ENCODE measurements at places on chromosomes 4 and X.
A peak's percentile ranks its signal among the peaks of the same experiment; 100 is the strongest.

DNA sequence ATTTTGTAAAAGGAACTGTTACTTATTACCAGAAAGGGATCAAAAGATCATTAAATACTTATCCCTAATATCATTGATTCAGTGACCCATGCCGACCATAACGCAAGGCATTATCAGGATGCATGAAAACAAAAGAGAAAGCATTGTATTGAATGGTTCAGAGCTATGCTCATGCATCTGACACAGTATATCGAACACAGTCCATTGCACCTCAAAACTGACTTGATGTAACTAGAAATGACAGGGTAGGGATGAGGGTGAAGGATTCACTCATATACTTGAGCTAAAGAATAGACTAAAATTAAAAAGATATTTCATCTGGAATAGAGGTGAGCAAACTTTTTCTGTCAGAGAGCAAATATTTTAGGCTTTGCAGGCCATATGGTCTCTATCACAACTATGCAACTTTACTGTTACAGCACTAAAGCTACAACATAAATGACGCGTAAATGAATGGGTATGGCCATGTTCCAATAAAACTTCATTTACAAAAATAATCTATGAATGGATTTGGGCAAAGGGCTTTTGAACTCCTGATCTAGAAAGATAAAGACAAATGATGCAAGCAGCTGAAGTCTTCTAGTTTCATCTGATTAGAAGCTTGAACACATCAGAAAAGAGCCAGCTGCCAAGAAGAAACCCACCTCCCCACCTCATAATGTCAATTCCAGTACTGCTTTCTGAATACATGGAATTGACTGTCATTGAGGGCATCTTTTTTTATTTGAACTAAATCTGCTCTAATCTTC lies 12.9 kb upstream of the SPP1 start:
- DNase-seq = no peak

DNA sequence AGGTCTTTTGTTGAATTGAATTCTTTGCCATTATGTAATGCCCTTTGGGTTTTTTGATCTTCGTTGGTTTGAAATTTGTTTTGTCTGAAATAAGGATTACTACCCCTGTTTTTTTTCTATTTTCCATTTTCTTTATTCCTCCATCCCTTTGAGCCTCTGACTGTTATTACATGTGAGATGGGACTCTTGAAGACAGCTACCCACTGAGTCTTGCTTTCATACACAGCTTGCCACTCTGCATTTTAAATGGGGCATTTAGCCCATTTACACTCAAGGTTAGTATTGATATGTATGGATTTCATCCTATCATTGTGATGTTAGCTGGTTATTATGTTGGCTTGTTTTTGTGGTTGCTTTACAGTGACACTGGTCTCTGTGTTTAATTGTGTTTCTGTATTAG lies 736.2 kb upstream of the GRID2 start:
- DNase-seq = no peak

DNA sequence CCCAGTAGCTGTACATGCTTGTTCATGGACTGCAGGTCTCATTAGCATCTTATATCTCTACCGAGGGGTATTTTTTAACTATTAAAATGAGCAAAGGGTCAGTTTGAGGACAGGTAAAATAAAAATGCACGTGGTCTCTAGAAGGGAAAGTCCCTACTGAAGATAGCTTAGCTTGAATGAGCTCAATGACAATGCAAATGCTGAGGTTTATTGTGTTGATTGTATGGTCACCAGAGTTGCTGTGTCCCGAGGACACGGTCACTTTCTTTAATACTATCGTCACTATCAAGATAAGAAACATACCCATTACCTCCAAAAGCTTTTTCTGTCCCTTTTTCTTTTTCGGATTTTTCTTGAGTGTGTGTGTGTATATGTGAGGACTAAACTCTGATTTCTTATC lies 250.5 kb upstream of the PRKX start:
- no peak for DNase-seq

GRCh38 chrX:41596596-41596995 lies 92.2 kb upstream of the GPR34 start:
- DNase-seq = no peak

- DNase-seq = no peak
Observed at GRCh38 chr4:101500742-101501141, 153.4 kb upstream of the PPP3CA start.

GRCh38 chrX:118627084-118627758 lies 100.2 kb upstream of the IL13RA1 start:
- no peak for DNase-seq

DNA sequence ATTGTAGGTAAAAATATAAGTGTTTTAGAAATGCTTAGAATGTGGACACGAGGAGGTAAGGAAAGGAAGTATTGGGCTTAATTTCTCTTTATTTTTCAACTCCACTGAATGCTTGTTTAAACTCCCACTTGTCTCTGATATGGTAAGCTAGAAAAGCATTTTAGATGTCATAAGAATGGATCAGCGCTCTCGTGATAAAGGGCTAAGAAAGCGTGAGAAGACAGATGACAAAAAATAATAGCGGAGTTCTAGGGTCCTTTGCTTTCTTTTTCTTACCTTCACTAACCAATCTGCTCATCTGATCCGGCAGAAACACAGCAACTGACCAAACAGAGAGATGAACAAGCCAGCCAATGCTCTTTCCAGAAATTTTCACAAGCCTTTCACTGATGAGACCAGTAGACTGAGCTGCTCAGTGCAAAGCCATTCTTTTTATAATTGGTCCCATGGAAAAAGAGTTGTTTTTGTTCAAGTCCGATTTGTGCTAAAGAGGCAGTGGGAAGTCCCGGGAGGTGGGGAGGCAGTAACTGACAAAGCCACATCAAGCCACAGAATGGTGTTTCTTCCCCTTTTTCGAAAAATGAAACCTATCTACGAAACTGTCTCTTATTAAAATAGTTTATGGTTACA lies at the start of gene TASL:
TASL (minus strand) TSS at position 405 of the 630 bp plus-strand sequence. CDS start 17,411 bp downstream, outside the sequence.
- peak; percentile 5 for DNase-seq

DNA sequence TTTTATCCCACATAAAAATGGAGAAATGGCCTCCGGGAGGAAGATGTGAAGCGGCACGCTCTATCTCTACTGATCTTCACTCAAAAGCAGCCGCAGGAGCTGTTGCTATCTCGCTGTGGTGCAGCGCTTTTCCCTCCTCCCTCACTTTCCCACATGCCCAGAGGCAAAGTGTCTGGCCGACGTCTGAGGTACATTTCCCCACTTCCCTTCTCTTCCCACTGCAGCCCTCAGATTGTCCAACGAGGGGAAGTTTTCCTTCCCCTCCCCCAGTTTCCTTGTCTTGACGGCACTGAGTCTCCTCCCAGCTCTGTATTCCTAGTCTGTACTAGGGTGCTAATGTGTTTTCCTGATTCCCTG lies 660 bp upstream of the COL25A1 start:
- no peak for DNase-seq

DNA sequence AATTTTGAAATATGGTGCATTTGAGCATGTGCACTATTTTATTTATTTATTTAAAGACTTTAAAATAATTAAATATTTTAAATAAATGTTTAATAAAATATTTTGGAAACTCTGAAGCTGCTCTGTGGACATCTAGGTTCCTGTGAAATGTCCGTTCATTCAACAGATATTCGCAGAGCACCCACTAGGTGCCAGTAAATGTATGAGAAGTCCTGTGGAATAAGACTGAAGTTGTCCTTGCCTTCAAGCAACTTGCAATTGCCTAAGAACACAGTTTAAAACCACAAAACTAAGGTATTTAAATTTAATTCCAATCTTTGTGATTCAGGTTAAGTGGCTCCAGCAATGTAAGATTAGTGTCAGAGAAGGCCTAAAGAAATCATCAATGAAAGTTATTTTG lies 306.7 kb downstream of the GBA3 start:
- no peak for DNase-seq

GRCh38 chr4:151575646-151576045 lies 166.7 kb downstream of the FHIP1A start:
- DNase-seq = no peak

DNA sequence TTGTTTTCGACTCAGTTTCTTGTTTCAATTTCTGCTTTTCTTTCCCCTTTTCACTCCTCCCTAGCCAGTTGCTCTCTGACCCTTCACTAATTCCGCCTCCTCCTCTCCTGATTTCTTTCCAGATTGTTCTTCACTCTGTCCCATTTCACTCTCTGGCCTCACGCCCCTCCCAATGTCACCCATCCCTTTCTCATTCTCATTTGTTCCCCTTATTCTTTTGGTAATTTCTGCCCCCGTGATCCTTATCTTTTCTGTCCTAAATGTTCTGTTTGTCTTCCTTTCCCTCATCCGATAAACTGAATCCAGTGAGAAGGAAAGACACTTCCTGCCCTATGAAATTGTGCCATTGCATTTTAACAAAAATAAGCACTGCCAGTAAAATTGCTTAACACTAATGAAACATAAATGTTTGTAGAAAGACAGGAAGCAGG lies 94.5 kb upstream of the RASGEF1B start:
- DNase-seq = no peak

- DNase-seq = no peak
Observed at GRCh38 chr4:186943411-186943810, 219.8 kb upstream of the FAT1 start.

DNA sequence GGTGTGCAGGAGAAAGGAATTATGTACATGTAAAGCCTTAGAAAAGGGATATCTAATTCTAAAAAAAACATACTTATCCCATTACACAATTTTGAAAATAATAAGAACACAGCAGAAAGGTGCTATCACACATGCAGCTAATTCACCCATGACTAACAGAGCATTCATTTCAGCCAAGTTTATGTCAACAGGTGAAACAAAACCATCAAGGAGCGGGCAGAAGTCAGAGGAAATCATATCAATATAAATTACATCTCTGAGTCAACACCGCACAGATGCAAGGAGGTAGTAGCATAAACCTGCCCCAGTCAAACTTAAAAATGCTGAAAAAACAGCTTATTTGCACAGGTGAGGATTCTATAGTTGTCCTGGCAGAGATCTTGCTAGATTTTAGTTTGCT lies 197.9 kb downstream of the PRDM5 start:
- DNase-seq = no peak

DNA sequence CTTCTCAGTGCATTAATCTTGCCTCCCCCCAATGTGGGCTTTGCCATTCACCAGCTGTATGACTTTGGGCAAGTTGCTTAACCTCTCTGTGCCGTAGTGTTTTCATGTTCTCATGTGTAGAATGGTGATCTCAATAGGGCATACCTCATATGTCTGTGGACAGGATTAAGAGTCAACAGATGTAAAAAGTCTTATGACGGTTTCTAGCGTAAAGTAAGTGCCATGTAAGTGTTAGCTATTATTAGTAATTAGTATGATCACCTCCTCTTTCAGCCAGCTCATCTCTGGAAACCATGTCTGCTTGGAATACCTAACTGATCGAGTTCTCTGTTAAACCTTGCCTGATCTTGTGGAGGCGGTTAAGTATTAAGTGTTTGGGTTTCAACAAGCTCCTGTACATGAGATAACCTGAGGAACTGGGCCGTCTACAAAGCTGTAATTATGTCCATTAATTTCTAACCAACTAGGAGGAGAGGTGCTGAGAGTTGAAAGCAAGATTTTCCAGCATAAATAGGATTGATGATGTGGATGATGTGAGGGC lies 66.3 kb downstream of the TSC22D3 start:
- DNase-seq = no peak
